ENCODE measurements at places on chromosomes 4 and X. TPM values are rescaled to one million over a fixed set of nuclear protein-coding genes. Genes with fewer than 3 reads are reported as not detected.
A peak's percentile ranks its signal among the peaks of the same experiment; 100 is the strongest.

- DNase-seq, result no peak
These were observed 620.8 kb upstream of the ADGRL3 start for GRCh38 chr4:60579335-60579734.

- DNase-seq, result no peak
These were observed 18.7 kb downstream of the LNX1 start for GRCh38 chr4:53572600-53572994.

- no peak for DNase-seq
These were observed 237.2 kb upstream of the FSTL5 start for GRCh38 chr4:162401021-162401420.

Gene HTRA3
- total RNA-seq, result 0.13 TPM

GRCh38 chr4:171239196-171239595, 574.0 kb upstream of the GALNTL6 start:
- no peak for DNase-seq

DNA sequence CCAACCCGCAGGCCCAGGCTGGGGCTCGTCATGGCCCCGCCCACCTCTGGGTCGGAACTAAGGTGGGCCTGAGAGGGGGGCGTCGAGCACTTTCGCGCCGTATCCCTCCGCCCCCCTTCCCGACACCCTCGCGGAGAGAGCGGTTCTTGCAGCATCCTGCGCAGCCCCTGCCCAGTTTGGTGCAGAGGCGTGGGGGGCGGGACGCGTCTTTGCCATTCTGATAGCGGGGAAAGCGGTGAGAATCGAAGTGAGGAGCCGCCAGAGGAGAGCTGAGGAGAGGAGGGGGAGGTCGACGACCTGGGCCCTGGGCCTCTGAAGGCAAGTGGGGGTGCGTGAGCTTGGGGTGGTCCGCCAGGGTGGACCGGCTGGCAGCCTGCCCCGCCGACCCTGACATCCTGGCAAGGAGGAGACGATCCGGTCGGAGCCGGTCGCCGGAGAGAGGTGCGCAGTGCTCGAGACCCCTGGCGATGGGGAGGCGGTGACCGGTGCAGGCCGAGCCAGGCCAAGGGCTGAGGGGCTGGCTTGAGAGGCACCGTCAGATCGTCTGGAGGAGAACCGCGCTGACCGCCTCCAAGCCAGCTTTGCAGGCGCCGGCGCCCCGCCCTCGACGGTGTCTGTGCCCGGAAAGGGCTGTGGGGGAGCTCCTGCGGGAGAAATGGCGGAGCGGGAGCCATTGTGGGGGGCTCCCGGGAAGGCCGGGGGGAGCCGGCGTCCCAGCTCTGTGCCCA, 25.5 kb downstream of the GPRASP3 start:
- DNase-seq, result peak; percentile 10

DNA sequence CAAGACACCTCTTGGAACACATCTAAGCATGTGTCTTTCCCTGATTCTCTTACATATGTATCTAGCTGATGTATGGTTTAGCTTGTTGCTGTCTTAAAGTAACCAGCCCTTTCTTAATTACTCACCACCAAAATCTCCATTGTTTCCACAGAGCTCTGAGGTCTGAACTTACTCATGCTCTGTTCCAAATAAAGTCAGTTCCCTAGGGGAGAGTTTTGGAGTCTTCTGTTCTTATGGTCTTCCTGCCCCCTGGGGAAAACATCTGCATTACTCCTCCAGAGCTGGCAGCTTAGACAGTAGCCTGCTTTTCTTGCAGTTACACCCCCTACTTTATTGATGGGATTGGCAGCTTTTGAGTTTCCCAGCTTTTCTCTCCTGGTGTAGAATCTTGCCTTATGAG, 125.8 kb downstream of the EDA start:
- DNase-seq, result no peak

DNA sequence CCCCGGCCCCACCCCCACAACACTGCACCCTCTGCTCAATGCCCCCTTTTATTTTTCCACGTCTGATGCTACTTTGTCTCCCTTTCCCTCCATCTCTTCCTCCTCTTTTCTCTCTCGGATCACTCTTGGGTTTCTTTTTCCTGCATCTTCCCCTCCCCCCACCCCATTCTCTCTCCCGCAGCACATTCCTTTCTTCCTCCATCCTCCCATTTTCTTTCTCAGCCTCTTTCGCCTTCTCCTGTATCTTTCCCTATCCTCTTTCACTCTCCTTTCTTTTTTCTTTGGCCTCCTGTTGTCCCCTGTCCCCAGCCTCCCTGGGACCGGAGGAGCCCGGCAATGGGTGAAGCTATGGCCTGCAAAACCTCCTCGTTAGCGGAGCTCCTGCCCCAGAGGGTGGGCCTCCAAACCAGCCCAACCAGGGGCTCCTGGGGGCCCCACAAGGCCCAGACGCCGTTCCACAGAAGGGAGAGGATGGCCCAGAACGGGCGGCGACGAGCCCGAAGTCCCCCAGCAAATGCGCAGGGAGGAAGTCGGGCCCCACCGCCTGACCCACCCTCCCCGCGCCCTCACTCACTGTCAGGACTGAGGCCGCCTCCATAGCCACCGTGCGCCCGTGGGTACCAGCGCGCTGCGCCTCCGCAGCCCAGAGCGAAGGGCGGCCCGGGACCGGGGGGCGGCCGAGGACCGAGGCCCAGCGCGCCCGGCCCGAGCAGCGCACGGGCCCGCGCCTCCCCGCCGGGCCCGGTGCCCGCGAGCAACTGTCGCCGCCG, 807 bp downstream of the HMX1 start:
- no peak for DNase-seq

GRCh38 chrX:100477958-100478357, 67.9 kb upstream of the PCDH19 start:
- no peak for DNase-seq

DNA sequence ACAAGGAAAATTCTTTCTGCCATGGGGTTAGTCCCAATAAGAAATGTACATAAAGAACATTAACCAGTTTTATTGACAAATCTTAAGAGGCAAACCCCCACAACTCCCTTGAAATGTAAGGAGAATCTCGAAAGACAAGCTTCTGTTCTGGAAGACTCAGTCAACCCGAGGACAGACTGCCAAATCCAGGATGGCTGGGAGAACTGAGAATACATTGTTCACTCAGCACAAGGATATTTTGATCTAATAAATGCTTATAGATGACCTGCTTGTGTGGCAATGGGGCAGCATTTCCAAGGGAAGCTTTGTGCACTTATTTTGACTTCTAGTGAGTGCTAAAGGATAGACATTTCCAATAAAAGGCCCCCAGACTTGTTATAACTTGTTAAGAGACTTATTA, 280.4 kb downstream of the DHX15 start:
- DNase-seq, result no peak

DNA sequence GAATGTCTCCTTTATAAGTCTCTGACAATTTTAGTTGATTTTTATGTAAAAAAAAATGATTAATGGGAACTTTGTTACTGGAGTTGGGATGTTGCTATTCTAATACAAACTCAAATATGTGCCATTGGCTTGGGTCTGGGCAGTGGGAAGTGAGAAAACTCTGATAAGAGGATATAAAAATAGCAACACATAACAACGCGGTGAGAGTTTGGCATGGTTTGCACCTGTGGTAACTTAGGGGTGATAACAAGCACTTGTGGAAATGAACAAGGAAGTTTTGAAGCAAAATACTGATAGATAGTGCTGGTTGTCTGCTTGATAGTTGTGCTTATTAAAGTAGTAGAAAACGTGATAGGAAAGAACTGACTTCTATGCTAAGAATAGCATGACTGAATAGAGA, 743.3 kb upstream of the AGA start:
- no peak for DNase-seq

Gene BRS3
- not detected for total RNA-seq

DNA sequence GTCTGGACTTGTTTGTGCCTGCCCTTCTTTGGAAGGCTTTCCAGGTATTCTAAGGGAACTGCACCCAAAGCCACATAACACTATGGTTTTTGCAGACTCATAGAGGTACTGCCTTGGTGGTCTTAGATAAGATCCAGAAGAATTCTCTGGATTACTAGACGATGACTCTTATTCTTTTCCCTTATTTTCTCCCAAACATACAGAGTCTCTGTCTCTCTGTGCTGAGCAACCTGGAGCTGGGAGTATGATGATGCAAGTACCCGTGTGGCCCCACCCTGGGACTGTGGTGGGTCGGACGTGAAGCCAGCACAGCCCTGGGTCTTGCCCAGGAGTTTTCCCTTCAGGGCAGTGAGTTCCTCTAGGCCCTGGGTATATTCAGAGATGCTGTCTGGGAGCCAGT, 1342.4 kb upstream of the TENM3 start:
- no peak for DNase-seq

- no peak for DNase-seq
These were observed 214.6 kb downstream of the PALLD start for GRCh38 chr4:168711197-168712140.

- no peak for DNase-seq
These were observed 14.3 kb upstream of the GABRE start for GRCh38 chrX:151988706-151989299.

Gene GATA1
- total RNA-seq, result 0.23 TPM

Gene CPLX1
- total RNA-seq, result 2.6 TPM

DNA sequence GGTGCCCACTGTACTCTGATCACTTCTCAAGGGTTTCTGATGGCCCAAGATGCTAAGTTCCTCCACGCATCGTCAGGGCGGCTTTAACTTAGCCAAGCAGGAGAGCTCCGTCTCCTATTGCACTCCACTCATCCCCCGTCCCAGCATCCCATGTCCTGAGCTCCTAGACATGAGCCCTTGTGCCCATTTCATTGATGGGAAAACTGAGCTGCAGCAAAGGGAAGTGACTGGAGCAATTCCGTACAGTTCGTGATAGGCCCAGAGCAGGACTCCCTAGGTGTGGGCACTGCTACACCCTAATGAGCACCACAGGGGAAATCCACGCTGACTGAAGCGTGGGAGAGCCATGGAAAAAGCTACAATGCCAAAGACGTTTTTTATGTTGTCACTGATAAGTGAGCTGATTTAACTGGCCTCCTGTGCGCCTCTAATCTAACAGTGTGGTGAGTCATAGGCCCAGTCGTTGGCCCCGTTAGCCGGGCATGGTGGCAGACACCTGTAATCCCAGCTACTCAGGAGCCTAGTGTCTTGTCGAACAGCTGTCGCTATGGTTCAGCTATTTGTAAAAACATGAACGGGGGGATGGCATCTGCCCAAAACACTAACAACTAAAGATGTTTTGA, 14.9 kb downstream of the NSDHL start:
- no peak for DNase-seq

Data from T-cell (primary cell).